ENCODE measurements at places on chromosomes 3 and 15.

DNA sequence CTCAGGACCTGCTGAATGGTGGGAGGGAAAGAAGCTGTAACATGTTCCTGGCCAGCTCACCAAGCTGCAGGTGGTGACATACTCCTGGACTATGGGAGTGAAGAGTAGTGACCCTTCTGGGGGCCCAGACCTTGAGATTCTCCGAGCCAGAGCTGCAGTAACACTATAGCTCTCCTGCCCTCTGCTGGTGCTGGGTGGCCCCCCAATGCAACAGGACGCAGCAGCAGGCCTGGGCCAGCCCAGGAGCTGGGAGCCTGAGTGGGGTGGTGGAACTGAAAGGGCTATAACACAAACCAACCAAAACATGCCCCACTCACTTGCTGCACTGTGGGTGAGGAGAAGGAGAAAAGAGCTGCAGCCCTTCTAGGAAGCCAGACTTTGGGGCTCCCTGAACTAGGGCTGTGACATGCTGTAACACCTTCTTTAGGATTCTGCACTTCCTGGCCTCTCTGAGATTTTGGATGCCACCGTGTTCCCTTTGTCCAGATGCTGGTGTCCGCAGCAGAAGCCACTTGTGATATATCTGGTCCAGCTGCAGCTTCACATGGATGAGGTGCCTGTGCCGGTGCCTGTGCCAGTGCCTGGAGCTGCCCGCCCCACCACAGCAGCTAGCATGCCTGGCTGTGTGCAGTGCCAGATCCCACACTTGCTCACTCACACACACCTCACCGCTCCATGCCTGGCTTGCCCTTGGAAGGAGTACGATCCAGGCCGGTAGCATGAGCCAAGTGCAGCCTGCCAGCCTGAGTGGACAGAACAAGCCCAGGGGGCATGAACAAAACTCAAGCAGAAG lies 636.8 kb upstream of the KCNMB2 start:
- no peak for DNase-seq

DNA sequence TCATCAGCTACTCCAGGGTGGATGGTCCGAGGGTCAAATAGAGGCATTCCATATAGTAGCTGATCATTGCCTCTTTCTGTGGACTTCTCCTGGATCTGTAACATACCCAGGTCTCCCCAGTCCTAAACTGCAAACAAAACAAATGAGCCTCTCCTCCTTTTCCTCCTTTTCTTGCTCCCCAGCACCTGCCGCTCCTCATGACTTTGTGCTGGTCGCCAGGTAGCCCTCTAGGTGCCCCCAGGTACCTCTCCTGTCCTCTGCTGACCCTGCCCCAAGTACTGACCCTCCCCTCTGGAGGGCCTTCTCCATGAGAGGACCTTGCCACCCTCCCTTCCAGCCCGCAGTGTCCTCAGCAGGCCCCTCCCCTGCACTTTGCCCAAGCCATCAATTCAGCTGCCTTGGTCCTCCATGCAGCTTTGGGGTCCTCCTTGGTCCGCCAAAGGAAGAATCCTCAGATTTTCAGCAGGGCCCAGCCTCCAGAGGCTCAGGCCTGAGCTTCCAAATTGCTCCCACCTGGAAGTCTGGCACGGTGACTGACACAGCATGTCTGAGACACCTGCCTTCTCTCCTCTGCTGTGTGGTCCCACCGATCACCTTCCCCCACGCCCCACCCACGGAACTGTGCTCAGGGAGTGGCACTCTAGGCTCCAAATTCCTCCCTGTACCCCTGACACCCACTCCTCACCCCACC lies 111.0 kb downstream of the LRRK1 start:
- DNase-seq: no peak

GRCh38 chr15:94780166-94780565 lies 548.8 kb downstream of the MCTP2 start:
- no peak for DNase-seq

DNA sequence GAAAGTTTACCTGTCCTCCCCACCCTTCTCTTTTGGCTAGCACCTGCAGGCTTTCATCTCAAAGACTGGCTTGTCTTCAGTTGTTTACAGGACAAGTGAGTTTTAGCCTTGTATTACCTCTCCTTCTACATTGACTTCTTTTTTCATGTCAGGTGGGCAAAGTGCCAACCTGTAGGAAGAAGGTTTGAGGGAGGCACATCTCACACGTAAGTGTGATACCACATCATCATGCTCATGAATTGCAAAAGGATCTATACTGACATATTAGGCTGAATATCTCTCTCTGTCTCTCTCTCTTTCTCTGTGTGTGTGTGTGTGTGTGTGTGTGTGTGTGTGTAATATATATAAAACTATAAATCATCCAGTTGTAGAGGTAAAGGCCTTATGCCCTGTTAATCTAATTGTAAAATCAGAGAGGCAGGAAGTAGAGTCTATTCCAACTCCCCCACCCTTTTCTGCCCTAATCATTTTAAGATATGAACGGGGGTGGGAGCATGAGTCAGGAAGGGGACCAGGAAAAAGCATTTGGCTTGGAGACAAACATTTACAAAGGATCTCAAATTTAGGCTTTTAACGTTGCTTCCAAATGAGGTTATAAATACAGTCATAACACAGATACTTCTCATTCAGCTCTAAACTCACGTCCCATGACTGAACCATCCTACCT lies 107.0 kb upstream of the PFN2 start:
- no peak for DNase-seq
